ENCODE measurements at places on chromosomes 12 and 14. TPM values are rescaled to one million over a fixed set of nuclear protein-coding genes. Genes with fewer than 3 reads are reported as not detected.

DNA sequence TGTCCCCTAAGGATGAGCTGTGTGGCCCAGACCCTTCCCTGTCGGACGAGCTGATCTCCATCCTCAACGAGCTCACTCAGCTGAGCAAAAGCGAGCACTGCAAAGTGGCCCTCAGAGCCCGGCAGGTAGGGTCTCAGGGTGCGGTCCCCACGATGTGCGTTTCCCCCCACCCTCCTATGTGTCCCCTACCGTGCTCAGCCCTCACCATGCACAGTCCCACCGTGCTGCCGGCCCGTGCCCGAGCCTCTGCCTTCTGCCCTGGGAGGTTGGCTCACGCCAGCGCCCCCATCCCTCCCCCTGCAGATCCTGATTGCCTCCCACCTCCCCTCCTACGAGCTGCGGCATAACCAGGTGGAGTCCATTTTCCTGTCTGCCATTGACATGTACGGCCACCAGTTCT is 86.6 kb downstream of the FOXN4 start:
- no peak overlapping the region for H3K4me3 ChIP-seq
- no peak overlapping the region for H3K27ac ChIP-seq
- no peaks in the 10 kb centered on the region for H3K4me1 ChIP-seq
- peaks cover 7% of the 10 kb centered on the region for H3K36me3 ChIP-seq
- no peak for DNase-seq

- H3K36me3 ChIP-seq, result no peaks in the 10 kb centered on the region
- DNase-seq, result peak; percentile 12
- H3K4me3 ChIP-seq, result peak overlapping the region; percentile 14
- no peaks in the 10 kb centered on the region for H3K4me1 ChIP-seq
These were observed 73.7 kb downstream of the CIT start for GRCh38 chr12:119803381-119803791.

Gene LUM
- 34.3 TPM for total RNA-seq

DNA sequence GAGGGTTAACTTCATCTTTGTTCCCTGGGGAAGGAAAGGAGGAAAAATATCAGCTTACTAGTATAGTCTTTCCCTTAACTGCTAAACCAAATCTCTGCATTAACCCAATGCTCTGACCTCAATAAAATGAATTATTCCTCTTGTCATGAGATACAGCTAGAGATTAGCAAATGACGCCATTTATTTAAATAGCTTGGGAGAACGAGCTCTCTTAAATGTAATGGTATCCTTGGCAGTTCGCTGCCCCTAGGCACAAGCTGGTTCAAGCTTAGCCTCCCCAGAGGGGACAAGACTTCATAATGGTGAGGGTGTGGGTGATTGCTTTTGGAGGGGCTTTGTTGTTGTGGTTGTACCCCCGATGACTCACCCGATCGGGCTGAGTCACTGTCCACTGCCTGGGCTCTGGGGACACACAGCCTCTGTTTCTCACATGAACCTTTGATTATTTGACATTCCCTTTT is 19.6 kb downstream of the FNTB start:
- no peaks in the 10 kb centered on the region for H3K4me1 ChIP-seq
- no peaks in the 10 kb centered on the region for H3K27me3 ChIP-seq
- H3K4me3 ChIP-seq, result no peak overlapping the region
- H3K36me3 ChIP-seq, result no peaks in the 10 kb centered on the region
- no peak overlapping the region for H3K27ac ChIP-seq

GRCh38 chr12:109541413-109541726 is 31.9 kb downstream of the MMAB start:
- H3K27ac ChIP-seq, result no peak overlapping the region
- DNase-seq, result no peak
- no peaks in the 10 kb centered on the region for H3K27me3 ChIP-seq
- no peaks in the 10 kb centered on the region for H3K36me3 ChIP-seq
- no peak overlapping the region for H3K4me3 ChIP-seq

GRCh38 chr12:68469113-68469512 is 137.0 kb upstream of the MDM1 start:
- H3K27me3 ChIP-seq, result no peaks in the 10 kb centered on the region
- no peak overlapping the region for H3K27ac ChIP-seq
- H3K36me3 ChIP-seq, result no peaks in the 10 kb centered on the region
- no peak for DNase-seq
- H3K4me1 ChIP-seq, result no peaks in the 10 kb centered on the region
